Activated CD8-positive, alpha-beta T cell treated with anti-CD3 and anti-CD28 coated beads, Interleukin-2, amount 10 ng/mL, durations not matched to agents 7 days and 5 days (primary cell): ENCODE measurements at places on chromosomes 5 and 9.

DNA sequence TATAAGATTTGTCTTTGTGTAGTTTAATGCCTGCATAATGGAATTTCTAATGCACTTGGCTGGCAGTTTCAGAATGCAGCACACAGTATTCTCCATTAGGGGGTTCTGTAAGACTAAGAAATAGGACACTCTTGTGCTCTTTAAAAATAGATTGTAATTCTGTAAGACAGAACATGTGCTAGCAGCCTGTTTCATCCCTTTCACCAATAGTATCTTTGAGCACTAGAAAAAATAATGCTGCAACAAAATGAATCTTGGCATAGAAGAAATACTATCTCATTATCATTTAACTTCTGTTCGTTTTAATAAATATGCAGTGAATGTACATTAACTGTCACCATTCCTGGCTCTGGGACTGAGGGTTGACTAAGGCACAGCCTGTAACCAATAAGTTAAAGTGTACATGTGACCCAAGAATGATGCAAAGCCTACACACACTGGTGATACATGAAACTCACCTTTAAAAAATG, 23.8 kb upstream of the ZNF622 start:
- H3K36me3 ChIP-seq = no peaks in the 10 kb centered on the region
- no peak for DNase-seq
- no peak overlapping the region for H3K4me3 ChIP-seq
- H3K27me3 ChIP-seq = no peaks in the 10 kb centered on the region
- H3K27ac ChIP-seq = no peak overlapping the region

GRCh38 chr9:93205045-93205768, 21.3 kb downstream of the WNK2 start:
- no peaks in the 10 kb centered on the region for H3K27me3 ChIP-seq
- H3K4me3 ChIP-seq = no peak overlapping the region
- no peaks in the 10 kb centered on the region for H3K36me3 ChIP-seq
- no peak for DNase-seq
- no peak overlapping the region for H3K27ac ChIP-seq
- peaks cover 6% of the 10 kb centered on the region for H3K4me1 ChIP-seq

- peaks cover 27% of the 10 kb centered on the region for H3K27me3 ChIP-seq
- H3K27ac ChIP-seq = no peak overlapping the region
- H3K36me3 ChIP-seq = no peaks in the 10 kb centered on the region
- DNase-seq = no peak
Measured at GRCh38 chr9:21281275-21281674, 23.8 kb downstream of the IFNA5 start.

- no peak for DNase-seq
- no peaks in the 10 kb centered on the region for H3K4me1 ChIP-seq
- no peaks in the 10 kb centered on the region for H3K27me3 ChIP-seq
- H3K4me3 ChIP-seq = no peak overlapping the region
- no peaks in the 10 kb centered on the region for H3K36me3 ChIP-seq
Measured at GRCh38 chr5:9774472-9775079, 144.4 kb upstream of the TAS2R1 start.

DNA sequence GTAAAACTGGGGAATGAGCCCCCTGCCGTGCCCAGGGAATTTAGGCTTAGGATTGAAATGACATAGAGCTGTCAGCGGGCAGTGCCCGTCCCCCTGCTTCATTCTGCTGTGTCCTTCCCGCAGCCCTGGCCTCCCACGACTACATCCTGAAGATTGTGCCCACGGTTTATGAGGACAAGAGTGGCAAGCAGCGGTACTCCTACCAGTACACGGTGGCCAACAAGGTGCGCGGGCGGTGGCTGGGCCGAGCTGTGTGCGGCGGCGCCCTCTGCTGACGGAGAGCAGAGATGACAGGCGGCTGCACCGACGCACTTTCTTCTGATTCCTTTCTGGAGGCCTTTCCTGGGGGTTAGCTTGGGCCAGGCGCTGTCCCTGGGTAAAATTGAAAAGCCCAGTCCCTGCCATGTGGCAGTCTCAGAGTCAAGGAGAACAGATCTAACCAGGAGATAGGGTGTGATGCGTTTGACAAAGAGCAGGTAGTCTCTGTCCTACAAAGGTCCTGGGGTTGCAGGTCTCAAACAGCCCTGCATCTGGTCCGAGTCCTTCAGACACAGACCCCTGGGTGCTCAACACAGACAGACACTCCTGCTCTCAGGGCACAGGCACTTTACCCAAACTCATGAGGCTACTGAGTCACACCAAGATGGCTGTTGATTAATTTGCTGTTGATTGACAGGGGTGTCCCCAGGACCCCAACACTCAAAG, 26.8 kb upstream of the RPL26L1 start:
- peak; percentile 76 for DNase-seq
- H3K4me1 ChIP-seq = peaks cover 1% of the 10 kb centered on the region
- no peak overlapping the region for H3K4me3 ChIP-seq
- no peaks in the 10 kb centered on the region for H3K27me3 ChIP-seq
- H3K27ac ChIP-seq = peak overlapping the region; percentile 45

DNA sequence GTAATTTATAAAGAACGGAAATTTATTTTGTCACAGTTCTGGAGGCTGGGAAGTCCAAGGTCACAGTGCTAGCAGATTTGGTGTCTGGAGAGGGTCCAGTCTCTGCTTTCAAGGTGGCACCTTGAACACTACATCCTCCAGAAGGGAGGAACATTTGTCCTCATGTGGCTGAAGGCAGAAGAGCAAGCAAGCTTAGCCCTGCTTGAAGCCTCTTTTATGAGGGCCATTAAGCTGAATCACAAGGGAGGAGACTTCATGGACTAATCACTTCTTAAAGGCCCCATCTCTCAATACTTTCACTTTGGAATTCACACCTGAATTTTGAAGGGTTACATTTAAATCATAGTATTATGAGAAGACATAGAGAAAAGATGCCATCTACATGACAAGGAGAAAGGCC, 215.4 kb upstream of the NFIL3 start:
- H3K4me1 ChIP-seq = no peaks in the 10 kb centered on the region
- no peak overlapping the region for H3K27ac ChIP-seq
- H3K36me3 ChIP-seq = no peaks in the 10 kb centered on the region
- no peak for DNase-seq
